Fibroblast of skin of left biceps (primary cell): ENCODE measurements at places on chromosomes 16 and 17.

DNA sequence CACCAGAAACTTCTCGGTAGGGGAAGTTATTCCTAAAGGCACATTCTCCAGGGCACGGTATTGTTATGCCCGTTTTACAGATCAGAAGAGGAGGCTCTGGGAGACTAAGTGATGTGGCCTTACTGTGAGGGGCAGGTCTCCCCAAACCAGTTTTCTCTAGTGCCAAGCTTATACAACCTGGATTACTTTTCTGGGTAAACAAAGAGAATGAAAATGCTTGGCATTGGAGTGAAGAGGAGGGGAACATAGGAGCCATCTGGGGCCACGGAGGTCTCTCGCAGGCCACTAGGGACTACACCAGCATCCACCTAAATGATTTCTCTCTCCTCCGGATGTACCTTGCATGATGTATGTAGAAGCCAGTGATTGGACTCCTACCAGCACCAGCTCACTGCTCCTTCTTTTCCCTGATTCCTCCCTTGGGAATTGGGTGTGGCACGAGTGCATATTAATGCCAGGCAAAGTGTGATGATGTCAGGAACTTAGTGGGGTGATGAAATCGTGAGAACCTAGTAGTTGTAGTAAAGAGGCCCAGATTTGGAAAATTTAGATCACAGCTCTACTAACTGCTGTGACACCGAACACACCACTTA is 674 bp downstream of the TOM1L1 start:
- no peak for DNase-seq

DNA sequence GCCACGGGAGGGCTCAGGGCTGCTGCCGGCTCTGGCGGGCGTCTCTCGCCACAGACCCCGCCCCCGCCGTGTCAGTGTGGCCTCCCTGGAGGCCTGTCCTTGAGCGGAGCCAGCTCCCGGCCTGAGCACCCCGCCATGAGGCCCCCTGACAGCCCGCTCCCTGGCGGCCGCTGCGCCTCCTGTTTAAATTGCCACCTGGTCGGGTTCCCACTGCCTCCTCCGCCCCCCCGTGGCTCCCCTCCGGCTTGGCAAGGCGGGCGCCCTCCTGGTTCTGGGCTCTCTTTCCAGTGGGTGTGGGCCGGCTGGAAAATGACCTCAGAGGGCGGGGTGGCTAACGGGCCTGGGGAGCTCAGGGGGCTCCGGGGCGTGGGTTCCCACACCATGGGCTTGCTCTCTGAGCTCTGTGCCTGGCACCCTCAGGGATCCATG is 42.1 kb upstream of the SSTR5 start:
- no peak for DNase-seq

- DNase-seq: no peak
These were observed 225.8 kb upstream of the SDK2 start for GRCh38 chr17:73870068-73870467.

GRCh38 chr16:47392081-47392480 is 68.8 kb downstream of the ITFG1 start:
- DNase-seq: no peak

DNA sequence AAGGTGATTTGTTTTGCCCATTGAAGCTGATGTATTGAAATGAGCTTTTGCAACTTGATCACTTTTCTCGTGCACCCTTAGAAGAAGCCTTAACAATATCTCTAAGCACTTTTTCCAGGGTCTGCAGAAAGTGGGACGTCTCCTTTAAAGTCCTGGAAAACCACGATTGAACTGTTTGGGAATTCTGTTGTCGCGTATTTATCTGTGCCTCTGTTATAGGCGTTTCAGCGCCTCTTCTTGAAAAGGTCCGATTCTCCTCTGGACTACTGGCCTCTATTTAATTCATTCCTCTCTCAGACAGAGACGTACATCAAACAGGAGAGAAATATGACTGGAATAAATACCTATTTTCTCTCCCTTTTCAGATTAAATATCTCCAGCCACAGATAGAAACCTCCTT is 262.4 kb upstream of the PSMD7 start:
- no peak for DNase-seq

- DNase-seq: no peak
These were observed 559 bp downstream of the CLUH start for GRCh38 chr17:2710803-2711607.

- DNase-seq: peak; percentile 79
These were observed 4.5 kb upstream of the HEXIM1 start for GRCh38 chr17:45143767-45144198.

GRCh38 chr17:49051269-49051668 is 54.1 kb downstream of the IGF2BP1 start:
- DNase-seq: no peak

GRCh38 chr16:66441586-66442375 is 14.7 kb downstream of the BEAN1 start:
- DNase-seq: no peak

GRCh38 chr16:87625241-87625797 is 23.0 kb downstream of the JPH3 start:
- DNase-seq: no peak

- no peak for DNase-seq
These were observed 591 bp upstream of the SLFN5 start for GRCh38 chr17:35242158-35242804.

DNA sequence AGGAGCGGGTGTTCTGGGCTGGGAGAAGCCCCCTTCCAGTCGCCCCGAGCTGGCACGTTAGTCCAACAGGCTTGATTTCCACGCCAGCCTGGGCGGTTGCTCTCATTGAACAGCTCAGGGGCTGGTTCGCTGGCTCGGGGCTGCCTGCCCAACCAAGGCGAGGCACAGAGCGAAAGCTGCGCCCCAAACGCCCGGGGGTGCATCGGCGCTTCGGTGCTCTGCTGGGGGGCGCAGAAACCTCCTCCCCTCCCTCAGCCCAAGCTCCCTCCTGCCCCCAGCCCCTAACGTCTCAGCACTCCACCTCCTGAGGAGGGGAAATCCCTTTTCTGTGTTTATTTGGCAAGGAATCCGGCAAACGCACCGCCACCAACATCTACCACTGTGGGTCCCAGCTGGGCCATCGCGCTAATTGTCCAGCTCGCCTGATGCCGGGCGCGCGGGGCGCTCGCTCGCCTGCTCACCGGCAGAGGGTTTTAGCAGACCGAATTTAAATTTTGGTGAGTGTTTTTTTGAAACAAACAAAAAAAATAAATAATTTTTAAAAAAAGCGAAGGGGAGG is 29.5 kb upstream of the RBFOX1 start:
- DNase-seq: no peak

- no peak for DNase-seq
These were observed 1.6 kb upstream of the IGFALS start for GRCh38 chr16:1794908-1795666.
